ENCODE measurements at places on chromosomes 12 and 14. TPM values are rescaled to one million over a fixed set of nuclear protein-coding genes. Genes with fewer than 3 reads are reported as not detected.

The TAS2R43 gene
- not detected for total RNA-seq

The SERPINA10 gene
- total RNA-seq, result not detected

The MUCL1 gene
- total RNA-seq, result not detected

The PLCZ1 gene
- not detected for total RNA-seq

The VDR gene
- 3.3 TPM for total RNA-seq

The RERGL gene
- total RNA-seq, result not detected

The RNF212B gene
- not detected for total RNA-seq

The ERP29 gene
- 134 TPM for total RNA-seq

The C12orf42 gene
- total RNA-seq, result not detected

The TIGAR gene
- 47.6 TPM for total RNA-seq

The RILPL2 gene
- total RNA-seq, result 1.7 TPM

The TMEM119 gene
- not detected for total RNA-seq

The GDF3 gene
- total RNA-seq, result not detected

The KRT82 gene
- not detected for total RNA-seq

The MIP gene
- 0.20 TPM for total RNA-seq

The TEAD4 gene
- 43.1 TPM for total RNA-seq

The JAG2 gene
- total RNA-seq, result 24.5 TPM

The CCDC184 gene
- 2.5 TPM for total RNA-seq

The NELL2 gene
- total RNA-seq, result not detected

The C1RL gene
- 10.3 TPM for total RNA-seq

The SRSF9 gene
- total RNA-seq, result 232 TPM

The CLEC7A gene
- total RNA-seq, result not detected

The TCTN2 gene
- total RNA-seq, result 15.1 TPM

The P2RX2 gene
- total RNA-seq, result not detected

The CCDC177 gene
- not detected for total RNA-seq

The DDX51 gene
- 32.3 TPM for total RNA-seq

The CCDC85C gene
- total RNA-seq, result 42.1 TPM

The HRK gene
- total RNA-seq, result 0.50 TPM

The MANSC4 gene
- not detected for total RNA-seq

The SRSF5 gene
- 182 TPM for total RNA-seq

The PDZRN4 gene
- not detected for total RNA-seq

The CCDC88C gene
- 6.2 TPM for total RNA-seq

The OTOGL gene
- total RNA-seq, result not detected

The GLIPR1L2 gene
- not detected for total RNA-seq

The EFS gene
- not detected for total RNA-seq

The MARS1 gene
- 225 TPM for total RNA-seq

The CCDC198 gene
- total RNA-seq, result 4.0 TPM

The DDX47 gene
- 90.2 TPM for total RNA-seq

The IL23A gene
- total RNA-seq, result 0.41 TPM

The PLA2G1B gene
- not detected for total RNA-seq

The SCN8A gene
- 2.5 TPM for total RNA-seq

Measured in A549 treated with CpdA at 1 μM for 4 hours (cell line).